ENCODE measurements at places on chromosomes 3 and 15.

GRCh38 chr15:93860701-93861100 lies 370.7 kb upstream of the MCTP2 start:
- no peak for DNase-seq

DNA sequence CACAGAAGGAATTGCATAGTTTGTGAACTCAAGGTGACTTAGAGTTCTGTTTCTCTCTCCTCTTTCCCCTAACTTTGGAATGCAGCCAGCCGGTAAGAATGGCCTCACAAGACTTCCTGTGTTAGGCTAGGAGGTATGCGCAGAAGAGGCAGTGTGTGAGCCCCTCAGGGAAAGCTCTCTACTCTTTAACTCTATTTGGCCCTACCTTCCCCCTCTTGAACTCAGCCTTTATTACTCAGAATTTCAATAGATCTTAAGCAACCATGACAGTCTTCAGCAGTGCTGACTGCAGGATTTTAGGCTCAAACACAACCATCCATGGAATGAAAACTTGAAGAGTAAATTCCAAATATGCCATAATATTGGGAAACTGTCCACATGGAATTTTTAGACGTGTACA lies 209.5 kb downstream of the DTWD1 start:
- DNase-seq = no peak

GRCh38 chr15:27623560-27624305 lies 475.4 kb downstream of the OCA2 start:
- no peak for DNase-seq

GRCh38 chr15:58705105-58705504 lies 44.4 kb downstream of the ADAM10 start:
- DNase-seq = no peak

- no peak for DNase-seq
These were observed 141.4 kb downstream of the RBPMS2 start for GRCh38 chr15:64634027-64634426.

Measured in stimulated activated CD4-positive, alpha-beta T cell treated with anti-CD3 and anti-CD28 coated beads, Interleukin-1b, Interleukin-23, amount 100 ng/mL, for 1 hour (primary cell).